ENCODE measurements at places on chromosomes 5 and 9. TPM values are rescaled to one million over a fixed set of nuclear protein-coding genes. Genes with fewer than 3 reads are reported as not detected.

- no peak for DNase-seq
Observed at GRCh38 chr9:26856413-26857032, 36.1 kb downstream of the CAAP1 start.

DNA sequence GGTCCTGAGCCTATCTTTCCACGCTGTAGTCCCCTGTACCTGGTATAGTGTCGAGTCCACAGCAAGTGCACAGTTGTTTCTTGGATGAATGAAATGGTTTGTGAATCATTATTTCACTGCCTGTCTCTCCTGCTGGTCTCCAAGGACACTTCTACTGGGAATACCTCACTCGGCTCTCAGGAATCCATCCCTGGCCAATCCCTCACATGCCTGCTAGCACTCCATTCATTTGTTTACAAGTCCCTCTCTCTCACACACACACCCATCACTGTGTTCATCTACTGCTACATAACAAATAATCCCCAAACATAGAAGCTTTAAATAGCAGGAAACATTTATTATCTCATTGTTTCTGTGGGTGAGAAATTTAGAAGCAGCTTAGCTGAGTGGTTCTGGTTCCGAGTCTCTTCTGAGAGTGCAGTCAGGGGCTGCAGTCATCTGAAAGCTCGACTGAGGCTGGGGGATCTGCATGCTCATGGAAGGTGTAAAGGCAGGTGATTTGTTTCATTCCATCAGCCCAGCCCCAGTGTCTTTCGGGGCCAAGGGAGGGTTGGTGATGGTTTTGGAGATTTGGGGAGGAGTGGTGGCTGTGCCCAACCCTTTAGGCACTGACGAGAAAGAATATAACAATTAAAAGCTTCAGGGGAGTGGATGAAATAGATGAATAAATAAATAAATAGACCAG, 132.7 kb upstream of the IER5L start:
- no peak for DNase-seq

GRCh38 chr9:111161015-111161415, 122.7 kb upstream of the LPAR1 start:
- DNase-seq, result no peak

DNA sequence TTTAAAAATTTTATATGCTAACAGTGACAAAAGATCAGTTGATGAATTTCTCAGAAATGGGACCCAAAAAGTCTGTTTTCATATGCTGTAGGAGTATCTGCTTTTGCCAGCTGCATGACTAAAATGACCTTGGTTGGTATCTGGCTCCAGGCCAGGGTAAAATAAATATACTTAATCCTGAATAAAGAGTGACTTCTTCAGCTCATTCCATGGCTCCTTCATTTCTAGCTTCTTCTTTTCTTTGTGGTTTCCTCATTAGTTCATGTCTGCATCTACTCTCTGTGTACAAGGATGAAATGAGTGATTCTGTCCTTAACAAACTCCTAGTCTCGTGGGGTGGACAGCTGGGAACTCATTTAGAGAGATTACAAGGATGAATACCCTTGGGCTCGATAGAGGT, 36.0 kb downstream of the RCL1 start:
- DNase-seq, result no peak

- DNase-seq, result no peak
Observed at GRCh38 chr5:144036476-144036875, 134.0 kb downstream of the YIPF5 start.

DNA sequence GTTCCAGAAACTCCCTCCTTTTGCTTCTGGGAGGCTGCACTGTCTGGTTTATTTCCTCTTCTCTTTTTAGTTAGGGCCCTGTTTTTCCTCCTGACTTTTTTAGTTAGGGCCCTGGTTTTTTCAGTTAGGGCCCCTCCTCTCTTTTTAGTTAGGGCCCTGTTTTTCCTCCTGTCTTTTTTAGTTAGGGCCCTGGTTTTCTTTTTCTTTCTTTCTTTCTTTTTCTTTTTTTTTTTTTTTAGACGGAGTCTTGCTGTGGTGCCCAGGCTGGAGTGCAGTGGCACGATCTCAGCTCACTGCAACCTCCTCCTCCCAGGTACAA, 15.1 kb downstream of the GSN start:
- DNase-seq, result no peak

DNA sequence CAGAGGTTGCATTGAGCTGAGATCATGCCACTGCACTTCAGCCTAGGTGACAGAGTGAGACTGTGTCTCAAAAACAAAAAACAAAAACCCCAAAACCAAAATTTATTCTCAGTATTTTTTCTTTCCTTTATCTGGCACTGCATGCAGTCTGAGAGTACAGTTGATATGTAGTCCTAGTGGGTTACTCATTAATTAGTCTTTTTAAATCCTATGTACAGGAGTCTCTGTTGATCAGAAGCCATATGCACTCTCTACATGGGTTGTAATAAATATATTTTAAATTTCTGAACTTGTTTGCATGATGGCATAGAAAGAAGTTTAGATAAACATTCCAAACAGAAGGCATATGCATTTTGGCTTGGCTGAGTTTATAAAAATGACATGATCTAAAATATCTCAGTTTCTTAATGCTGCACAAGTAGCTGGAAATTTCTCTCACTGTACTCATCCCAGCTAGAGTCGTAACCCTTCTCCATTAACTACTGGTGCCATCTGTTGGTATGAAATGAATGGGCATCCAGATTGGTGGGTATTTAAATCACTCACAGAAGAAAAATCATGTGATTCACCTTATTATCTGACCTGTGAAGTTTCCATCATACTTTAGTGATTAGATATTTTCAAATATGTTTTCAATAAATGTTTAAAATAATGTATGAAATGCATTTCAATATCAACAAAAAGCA, 284.8 kb downstream of the CTNND2 start:
- no peak for DNase-seq

- DNase-seq, result no peak
Observed at GRCh38 chr5:37533851-37534250, 154.7 kb downstream of the WDR70 start.

Gene TOR2A
- 9.6 TPM for total RNA-seq

Gene PCDHB3
- total RNA-seq, result 3.4 TPM

Gene SMIM33
- total RNA-seq, result not detected
